ENCODE measurements at places on chromosomes 7 and 10.

- DNase-seq: no peak
Observed at GRCh38 chr7:27099453-27100370, 2.8 kb downstream of the HOXA2 start.

- no peak for DNase-seq
Observed at GRCh38 chr10:75654171-75654771, 222.8 kb downstream of the LRMDA start.

GRCh38 chr7:68107261-68107660 lies 1110.6 kb downstream of the TYW1 start:
- no peak for DNase-seq

- no peak for DNase-seq
Observed at GRCh38 chr10:87534173-87534858, 29.6 kb downstream of the MINPP1 start.

GRCh38 chr10:123249894-123250293 lies 95.7 kb downstream of the BUB3 start:
- no peak for DNase-seq

GRCh38 chr7:94655848-94656657 lies at the start of gene SGCE:
Gene SGCE (minus strand): TSS chr7:94656133. CDS start chr7:94656098, 35 bp downstream.
- peak; percentile 86 for DNase-seq

DNA sequence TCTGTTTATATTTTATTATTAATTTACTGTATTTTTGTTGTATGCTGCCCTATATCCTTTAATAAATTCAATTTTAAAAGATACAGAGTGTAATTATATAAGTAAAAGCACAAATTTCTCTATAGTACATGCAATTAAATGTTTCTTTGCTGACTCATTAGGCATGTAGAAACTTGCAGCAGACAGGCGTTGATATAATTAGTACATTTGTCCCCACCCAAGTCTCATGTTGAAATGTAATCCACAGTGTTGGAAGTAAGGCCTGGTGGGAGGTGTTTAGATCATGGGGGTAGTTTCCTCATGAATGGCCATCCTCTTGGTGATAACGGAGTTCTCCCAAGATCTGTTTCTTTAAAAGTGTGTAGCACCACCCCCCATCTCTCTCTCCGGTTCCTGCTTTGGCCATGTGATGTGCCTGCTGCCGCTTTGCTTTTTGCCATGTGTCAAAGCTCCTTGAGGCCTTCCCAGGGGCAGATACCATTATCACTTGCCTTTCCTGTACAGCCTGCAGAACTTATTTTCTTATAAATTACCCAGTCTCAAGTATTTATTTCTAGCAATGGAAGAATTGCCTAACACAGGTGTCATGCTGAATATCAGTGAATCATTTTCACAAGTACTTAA lies 63.7 kb downstream of the TSPAN12 start:
- DNase-seq: no peak

GRCh38 chr10:43679509-43679908 lies 30.8 kb upstream of the ZNF32 start:
- no peak for DNase-seq

- no peak for DNase-seq
Observed at GRCh38 chr10:118672766-118673715, 77.6 kb upstream of the PRLHR start.

DNA sequence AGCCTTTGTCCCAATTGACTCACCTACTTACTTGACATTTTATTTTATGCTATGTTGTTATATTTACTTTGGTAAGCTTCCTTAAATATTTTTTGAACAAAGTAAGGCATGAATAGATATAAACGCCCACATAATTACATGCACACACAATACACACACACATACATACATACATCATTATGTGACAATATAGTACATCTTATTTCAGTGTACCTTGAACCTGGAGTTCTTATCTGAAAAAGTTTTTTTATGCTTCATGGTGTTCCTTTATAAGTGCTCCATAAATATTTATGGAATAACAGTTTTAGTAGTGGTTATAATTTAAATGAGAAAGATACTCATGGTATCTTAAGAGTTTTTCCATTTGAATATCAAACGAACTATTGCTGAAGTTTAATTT lies 102.8 kb upstream of the MTPN start:
- no peak for DNase-seq

- no peak for DNase-seq
Observed at GRCh38 chr7:39891894-39892293, 58.2 kb upstream of the CDK13 start.

- no peak for DNase-seq
Observed at GRCh38 chr10:33111488-33112051, 153.5 kb upstream of the ITGB1 start.

GRCh38 chr10:98248018-98248417 lies 20.0 kb downstream of the LOXL4 start:
- DNase-seq: no peak

DNA sequence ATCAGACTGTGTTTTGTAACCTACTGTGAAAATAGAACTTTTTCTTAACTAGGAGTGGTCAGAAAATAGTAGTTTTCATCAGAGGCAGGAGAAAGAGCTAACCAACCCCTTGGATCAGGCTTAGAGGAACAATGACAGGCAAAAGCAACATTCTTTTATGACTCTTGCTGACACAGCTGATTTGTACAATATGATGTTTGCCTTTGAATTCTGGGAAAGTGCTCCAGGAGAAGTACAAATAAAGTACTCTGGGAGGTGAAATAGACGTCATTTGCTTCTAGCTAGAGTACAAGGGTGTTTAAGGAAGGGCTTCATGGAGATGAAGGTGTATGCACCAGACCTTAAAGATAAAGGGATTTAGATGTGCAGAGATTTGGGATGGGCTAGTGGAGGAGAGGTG lies 75.1 kb upstream of the KIAA1217 start:
- DNase-seq: no peak

GRCh38 chr10:46060706-46061105 lies 14.6 kb upstream of the MSMB start:
- DNase-seq: no peak

- no peak for DNase-seq
Observed at GRCh38 chr10:102492983-102493382, 9.5 kb downstream of the ACTR1A start.

GRCh38 chr7:50393076-50393475 lies 57.1 kb downstream of the FIGNL1 start:
- DNase-seq: no peak

- DNase-seq: no peak
Observed at GRCh38 chr7:123627851-123628250, 26.2 kb downstream of the ASB15 start.

GRCh38 chr10:115814542-115814941 lies 458.5 kb downstream of the GFRA1 start:
- no peak for DNase-seq

- DNase-seq: peak; percentile 77
Observed at GRCh38 chr7:4849390-4849789, 12.4 kb downstream of the PAPOLB start.

- no peak for DNase-seq
Observed at GRCh38 chr10:3588816-3589215, 196.2 kb downstream of the KLF6 start.

- no peak for DNase-seq
Observed at GRCh38 chr10:84355106-84355505, 26.7 kb downstream of the CCSER2 start.

DNA sequence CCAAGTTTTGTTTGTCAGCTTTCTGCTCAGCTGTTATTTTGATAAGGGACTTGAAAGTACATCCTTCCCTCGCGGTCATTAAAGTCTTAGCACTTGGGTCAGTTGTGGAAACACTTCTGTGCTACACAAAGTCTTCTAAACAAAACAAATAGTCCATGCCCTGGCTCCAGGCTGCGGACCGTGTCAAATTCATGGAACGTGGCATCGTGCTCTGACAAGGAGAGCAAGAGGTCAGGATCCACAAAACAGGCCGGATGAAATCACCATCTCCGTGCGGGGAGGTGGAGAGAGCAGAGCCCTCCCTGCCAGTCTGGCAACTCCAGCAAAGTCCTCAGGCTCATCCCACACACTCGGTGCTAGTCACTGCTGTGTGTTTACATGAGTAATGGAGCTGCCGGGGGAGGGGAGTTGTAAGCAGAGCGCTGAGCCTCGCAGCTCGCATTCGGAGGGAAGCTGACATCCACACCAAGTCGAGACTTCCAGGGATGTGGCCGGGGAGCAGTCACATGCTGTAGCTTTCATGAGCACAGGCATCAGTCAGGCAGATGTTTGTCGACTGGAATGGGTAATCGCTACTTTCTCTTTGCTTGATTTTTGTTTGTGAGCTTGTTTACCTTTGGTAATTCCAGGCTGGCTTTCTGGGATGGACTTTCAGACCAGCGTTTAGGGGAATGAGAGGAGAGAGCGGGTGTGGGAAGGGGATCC lies 147.6 kb downstream of the ARID5B start:
- DNase-seq: peak; percentile 96

GRCh38 chr7:127258111-127258510 lies 5.4 kb upstream of the GRM8 start:
- peak; percentile 50 for DNase-seq

Data from testis (tissue), 5 donors.